Activated CD8-positive, alpha-beta memory T cell treated with anti-CD3 and anti-CD28 coated beads for 36 hours (primary cell): ENCODE measurements at places on chromosomes 13 and 19. TPM values are rescaled to one million over a fixed set of nuclear protein-coding genes. Genes with fewer than 3 reads are reported as not detected.

Gene YJU2
- total RNA-seq = 29.7 TPM

Gene ZNF625
- total RNA-seq = 2.8 TPM

Gene CLDN10
- not detected for total RNA-seq

Gene ZNF600
- 17.8 TPM for total RNA-seq

Gene NLRP12
- total RNA-seq = not detected

Gene FIZ1
- total RNA-seq = 17.8 TPM

Gene CEACAM6
- total RNA-seq = not detected

Gene ZNF730
- total RNA-seq = 0.59 TPM

Gene ZNF726
- total RNA-seq = 15.4 TPM

Gene STK11
- total RNA-seq = 58.7 TPM

Gene PABPC3
- total RNA-seq = 0.57 TPM

Gene HNRNPM
- total RNA-seq = 330 TPM

Gene TEX29
- not detected for total RNA-seq

Gene PAK4
- total RNA-seq = 19.2 TPM

Gene CLC
- not detected for total RNA-seq

Gene GFY
- total RNA-seq = not detected

Gene ADAMTS10
- total RNA-seq = 4.7 TPM

Gene KCNC3
- total RNA-seq = 0.57 TPM

Gene ZNF729
- total RNA-seq = not detected

Gene RGL3
- not detected for total RNA-seq

Gene TEX30
- 67.1 TPM for total RNA-seq

Gene LILRB2
- not detected for total RNA-seq

Gene CD37
- 102 TPM for total RNA-seq

Gene NDFIP2
- total RNA-seq = 121 TPM

Gene RUBCNL
- total RNA-seq = 0.15 TPM
